ENCODE measurements at places on chromosomes 6 and 20.

DNA sequence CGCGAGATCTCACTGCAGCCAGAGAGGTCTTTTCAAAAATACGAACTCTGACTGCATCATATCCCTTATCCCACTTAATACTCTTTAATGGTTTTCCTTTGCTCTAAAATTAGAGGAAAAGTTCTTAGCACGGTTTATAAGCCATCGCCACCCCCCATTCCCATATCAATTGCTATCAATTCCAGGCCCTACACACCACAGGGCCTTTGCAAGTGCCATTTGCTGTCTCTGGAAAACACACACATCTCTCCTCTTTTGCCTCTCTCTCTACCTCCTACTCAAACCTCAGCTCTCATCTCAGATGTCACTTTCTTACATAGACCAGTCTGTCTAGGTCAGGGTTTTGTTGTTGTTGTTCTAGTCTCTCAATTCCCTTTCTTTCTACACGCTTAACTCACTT, 9.8 kb downstream of the SLC22A23 start:
- DNase-seq, result no peak

- no peak for DNase-seq
Measured at GRCh38 chr20:43725666-43726065, 1.1 kb downstream of the GTSF1L start.

- DNase-seq, result no peak
Measured at GRCh38 chr6:13235339-13235738, 93.0 kb downstream of the TBC1D7 start.

DNA sequence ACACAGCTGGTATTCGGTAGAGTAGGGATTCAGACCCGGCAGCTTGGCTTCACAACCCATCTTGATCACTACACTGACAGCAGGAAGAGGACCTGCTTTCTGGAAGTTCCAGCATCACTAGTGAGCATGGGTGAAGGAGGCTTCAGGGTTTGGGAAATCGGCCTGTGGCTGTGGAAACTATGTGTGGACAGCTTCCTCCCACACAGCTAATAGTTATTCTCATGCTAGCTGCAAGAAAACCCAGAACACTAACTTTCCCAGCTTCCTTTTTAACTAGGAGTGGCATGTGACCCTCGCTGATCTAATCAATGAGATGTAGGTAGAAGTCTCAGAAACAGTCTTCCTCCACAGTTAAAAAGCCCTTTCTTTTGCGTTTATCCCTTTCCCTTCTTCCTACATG, 36.3 kb upstream of the SIRPA start:
- no peak for DNase-seq

DNA sequence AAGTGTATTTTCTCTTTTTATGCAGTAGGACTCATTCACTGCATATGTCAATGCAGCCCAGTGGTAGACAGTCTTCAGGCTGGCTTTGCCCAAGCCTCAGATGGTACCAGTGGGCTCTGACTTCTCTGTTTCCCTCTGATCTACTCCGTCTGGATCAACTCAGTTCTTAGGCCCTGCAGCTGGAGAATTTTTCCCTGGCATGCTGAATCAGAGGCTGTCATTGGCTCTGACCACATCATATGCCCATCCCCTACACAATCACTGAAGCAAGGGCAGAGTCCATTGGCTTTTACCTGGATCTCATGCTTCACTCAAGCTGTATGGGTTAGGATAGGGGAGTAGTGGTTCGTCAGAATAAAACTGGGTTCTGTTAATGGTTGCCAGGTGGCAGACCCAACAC, 57.8 kb downstream of the KIZ start:
- no peak for DNase-seq

GRCh38 chr6:169223006-169223405, 30.6 kb downstream of the THBS2 start:
- DNase-seq, result no peak

DNA sequence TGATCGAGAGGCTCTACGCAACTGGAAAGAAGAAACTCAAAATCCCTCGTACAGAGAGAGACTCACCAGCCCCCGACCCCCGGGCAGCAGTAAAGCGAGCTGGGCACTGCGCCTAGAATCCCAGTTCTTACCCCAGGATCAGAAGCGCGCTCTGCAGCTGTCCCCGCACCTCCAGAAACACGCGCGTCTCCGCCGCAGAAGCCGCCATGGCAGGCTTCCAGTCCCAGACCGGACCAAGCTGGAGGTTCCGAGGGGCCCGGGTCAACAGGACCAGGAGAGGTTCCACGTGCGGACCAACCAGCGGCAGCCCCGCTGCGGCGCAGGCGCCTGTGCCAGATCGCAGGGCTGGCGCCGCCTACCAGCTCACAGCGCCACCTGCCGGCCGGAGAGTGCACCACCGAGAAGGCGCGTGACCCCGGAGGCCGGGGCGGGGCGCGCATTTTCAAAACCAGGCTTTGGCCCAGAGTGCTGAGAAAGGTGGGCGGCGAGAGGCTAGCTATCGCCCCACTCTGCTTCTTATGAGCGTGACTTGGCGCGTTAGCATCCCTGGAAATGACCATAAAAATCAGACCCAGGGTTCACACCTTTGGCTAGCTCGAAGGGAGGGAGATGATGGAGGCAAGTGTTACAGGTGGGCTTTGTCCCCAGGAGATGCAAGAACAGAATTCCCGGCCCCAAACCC, at the start of gene UBE3D:
Gene UBE3D (minus strand): TSS at position 331 of the 682 bp plus-strand sequence. CDS start 123 bp downstream, at position 208.
- peak; percentile 91 for DNase-seq

- no peak for DNase-seq
Measured at GRCh38 chr6:123770247-123770949, 33.3 kb upstream of the NKAIN2 start.

GRCh38 chr6:129662406-129662766, 47.6 kb downstream of the ARHGAP18 start:
- no peak for DNase-seq

- no peak for DNase-seq
Measured at GRCh38 chr6:17965397-17965796, 22.0 kb downstream of the KIF13A start.

DNA sequence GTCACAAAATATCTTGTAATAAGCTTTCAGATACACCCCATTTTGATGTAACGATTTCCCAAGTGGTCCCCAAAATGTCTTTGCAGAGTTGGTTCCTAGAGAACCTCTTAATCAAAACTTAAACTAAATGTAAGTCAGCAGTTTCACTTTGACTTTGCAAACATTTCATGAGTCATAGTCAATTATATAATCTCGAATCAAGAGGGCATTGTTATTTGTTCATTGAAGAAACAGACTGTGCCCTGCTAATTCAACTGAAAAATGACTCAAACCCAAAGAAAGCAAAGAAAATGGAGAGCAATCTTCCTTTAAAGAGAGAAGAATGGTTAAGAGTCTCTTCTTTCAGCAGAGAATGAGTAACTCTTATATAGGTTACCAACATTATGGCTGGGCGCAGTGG, 58.3 kb downstream of the IPCEF1 start:
- DNase-seq, result no peak

GRCh38 chr6:7343546-7344475, 30.8 kb upstream of the SSR1 start:
- no peak for DNase-seq

DNA sequence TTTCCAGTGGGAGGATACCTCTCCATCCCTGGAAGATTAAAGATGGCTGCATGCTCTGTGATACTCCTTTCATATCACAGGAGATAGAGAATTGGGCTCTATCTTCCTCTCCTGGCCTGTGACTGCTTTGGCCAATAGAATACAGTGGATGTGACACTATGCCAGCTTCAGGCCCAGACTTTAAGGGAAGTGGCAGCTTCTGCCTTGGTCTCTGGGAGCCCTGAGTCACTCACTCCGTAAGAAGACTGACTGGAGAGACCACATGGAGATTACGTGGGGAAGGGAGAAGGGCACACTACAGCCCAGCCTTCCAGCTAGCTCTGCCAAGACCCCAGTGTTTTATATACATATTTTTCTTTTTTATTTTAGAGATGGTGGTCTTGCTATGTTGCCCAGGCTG, 10.4 kb upstream of the MMP9 start:
- DNase-seq, result no peak

GRCh38 chr6:127515234-127515793, 3.8 kb downstream of the MTCL3 start:
- no peak for DNase-seq

GRCh38 chr6:151916075-151916474, 108.6 kb downstream of the ESR1 start:
- DNase-seq, result no peak

GRCh38 chr20:54084193-54084592, 13.8 kb upstream of the BCAS1 start:
- no peak for DNase-seq

GRCh38 chr6:5511954-5512353, 250.6 kb downstream of the FARS2 start:
- DNase-seq, result no peak

- DNase-seq, result no peak
Measured at GRCh38 chr6:34242252-34243130, 5.8 kb downstream of the HMGA1 start.

DNA sequence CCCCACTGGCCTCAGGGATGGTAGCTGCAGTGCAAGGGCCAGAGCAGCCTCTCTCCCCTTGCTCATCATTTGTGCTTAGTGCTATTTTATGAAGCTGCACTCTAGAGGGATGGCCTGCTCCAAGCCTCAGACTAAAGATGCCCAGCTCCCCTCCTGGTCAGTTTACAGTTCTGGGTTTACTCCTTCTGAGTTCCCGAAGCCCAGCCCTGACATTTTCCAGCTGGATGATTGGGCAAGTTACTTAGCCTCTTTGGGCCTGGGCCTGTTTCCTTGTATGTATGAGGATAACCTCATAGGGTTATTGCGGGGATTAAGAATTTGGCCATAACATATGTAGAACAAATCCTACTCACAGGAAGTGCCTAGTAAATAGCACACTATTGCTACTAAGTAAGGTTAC, 31.8 kb upstream of the EMILIN3 start:
- DNase-seq, result no peak

DNA sequence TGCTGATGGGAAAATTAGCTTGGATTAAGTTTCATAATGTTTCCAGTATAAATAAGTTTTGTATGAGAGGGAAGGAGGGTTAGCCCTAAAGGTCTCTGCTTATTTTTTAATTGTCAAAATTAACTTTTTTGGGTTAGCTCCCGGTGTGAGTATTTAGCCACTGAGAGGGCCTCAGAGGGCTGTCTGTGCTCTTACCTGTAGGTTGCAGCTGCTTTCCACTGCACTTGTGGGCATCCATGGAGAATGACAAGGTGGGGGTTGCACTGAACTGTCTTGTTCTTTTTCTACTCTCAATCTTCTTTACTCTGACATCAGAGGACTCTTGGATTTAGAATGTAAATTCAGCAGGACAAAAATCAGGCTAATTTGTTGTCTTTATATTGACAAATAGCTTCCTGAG, 81.4 kb downstream of the CD164 start:
- DNase-seq, result no peak

GRCh38 chr20:64077876-64078551, 1.3 kb downstream of the RGS19 start:
- peak; percentile 63 for DNase-seq

GRCh38 chr20:1973601-1974440, 20.0 kb downstream of the PDYN start:
- DNase-seq, result no peak

- no peak for DNase-seq
Measured at GRCh38 chr6:38155144-38155543, 335.6 kb downstream of the ZFAND3 start.

GRCh38 chr20:7094438-7094997, 327.0 kb downstream of the BMP2 start:
- no peak for DNase-seq

DNA sequence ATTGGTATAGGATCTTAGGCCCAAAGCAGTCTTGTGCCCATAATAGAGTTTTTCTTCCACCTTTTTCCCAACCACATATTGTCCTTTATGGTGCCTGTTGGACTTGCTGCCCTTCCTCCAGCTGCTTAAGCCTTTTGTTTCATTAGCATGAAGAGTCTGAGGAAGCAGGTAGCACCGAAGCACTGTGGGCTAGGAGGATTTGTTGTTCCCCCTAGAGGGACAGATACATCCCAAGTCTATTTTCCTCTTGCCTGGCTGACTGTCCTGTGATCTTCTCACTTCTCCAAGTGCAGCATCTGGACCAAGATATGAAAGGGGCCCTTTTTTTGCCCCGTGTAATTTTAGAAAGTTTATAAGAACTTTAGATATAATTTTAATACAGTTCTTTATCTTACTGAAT, 50.7 kb upstream of the COL10A1 start:
- no peak for DNase-seq

DNA sequence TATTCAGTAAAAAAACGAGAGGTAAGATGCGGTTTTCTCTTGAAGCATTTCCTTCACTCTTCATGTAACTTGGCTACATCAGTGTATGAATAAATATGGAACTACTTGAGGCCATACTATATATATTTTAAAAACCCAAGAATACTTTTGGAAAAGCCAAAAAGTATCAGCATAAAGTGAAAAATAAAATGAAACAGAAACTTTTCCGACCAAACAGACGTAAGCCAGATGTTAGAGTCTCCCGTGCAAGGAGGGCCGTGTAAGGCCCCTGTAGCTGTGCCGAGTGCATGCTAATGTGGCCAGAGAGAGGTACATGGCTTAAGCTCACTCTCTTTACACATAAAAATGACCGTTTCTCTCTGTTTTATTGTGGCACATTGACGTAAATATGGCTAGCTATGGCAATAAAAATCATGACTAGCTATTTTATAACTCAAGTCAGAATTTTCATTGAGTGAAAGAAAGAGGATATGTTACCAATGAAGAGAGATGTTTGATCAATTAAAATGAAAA, 140.1 kb upstream of the GMDS start:
- DNase-seq, result no peak

GRCh38 chr20:10360878-10361277, 73.1 kb downstream of the MKKS start:
- DNase-seq, result no peak

DNA sequence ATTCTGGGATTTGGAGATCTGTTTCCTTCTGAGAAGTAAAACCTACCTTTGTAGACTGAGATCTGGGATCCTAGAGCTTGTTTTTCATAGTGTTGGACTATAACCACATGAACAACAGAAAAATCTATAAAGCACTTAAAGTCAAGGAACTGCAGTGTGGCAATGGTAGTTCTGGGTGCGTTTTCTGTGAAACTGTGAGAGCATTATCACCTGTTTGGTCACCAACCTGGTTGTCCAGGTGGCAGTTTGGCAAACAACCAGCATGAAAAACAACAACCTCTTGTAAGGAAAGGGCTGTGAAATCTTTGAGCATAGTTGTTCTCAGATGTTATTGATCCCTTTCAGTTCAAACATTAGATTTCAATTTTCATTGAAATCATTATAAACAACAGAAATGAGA, 215.8 kb upstream of the CITED2 start:
- DNase-seq, result no peak

- DNase-seq, result no peak
Measured at GRCh38 chr20:19213946-19214490, 1.6 kb downstream of the SLC24A3 start.
